ENCODE measurements at places on chromosomes 4 and X.

DNA sequence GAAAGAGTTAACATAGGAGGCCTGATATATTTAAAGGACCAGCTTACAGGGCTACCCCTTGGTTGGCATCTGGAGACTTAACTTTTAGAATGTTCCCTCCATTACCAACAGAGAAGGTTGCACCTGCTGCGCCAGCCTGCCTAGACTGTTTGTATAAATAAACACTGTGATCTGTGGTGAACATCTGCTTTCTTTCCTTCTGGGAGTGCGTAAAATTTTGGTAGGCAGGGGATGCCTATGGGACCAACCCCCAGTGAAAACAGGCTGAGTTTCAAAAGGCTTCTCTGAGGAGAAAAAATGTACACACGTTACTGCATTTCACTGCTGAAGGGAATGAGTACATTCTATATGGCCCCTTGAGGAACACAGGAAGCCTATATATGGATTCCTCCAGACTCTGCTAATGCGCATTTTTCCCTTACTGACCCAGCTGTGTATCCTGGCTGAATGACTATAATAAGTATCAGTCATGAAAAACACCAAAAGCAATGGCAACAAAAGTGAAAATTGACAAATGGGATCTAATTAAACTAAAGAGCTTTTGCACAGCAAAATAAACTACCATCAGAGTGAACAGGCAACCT, 13.8 kb downstream of the CENPC start:
- DNase-seq, result no peak

DNA sequence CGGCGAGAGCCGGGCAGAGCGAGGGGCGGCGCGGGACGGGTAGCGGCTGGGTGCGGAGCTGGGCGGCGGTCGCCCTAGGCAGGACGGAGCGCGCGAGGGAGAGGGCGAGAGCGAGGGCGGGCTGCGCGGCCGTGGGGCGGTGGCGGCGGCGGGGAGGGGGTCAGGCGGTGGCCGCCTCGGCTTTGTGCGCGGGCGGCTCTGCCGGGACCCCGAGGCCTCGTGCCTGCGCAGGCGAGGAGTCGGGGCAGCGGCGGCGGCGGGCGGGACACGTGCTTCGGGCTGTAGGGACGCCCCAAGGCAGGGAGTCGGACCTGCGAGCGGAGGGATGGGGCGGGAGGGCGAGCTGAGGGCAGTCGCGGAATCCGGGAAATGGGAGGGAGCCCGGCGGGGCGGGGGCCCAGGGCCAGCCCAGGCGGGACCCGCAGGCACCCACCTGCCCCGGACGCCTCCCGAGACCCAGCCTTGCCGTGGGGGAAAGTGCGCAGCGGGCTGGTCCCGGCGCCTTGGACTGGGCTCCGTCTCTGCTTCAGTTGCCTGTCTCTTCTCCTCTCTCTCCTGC, 465 bp downstream of the BMPR1B start:
- no peak for DNase-seq

GRCh38 chr4:97104006-97104405, 1039.3 kb downstream of the STPG2 start:
- DNase-seq, result no peak

DNA sequence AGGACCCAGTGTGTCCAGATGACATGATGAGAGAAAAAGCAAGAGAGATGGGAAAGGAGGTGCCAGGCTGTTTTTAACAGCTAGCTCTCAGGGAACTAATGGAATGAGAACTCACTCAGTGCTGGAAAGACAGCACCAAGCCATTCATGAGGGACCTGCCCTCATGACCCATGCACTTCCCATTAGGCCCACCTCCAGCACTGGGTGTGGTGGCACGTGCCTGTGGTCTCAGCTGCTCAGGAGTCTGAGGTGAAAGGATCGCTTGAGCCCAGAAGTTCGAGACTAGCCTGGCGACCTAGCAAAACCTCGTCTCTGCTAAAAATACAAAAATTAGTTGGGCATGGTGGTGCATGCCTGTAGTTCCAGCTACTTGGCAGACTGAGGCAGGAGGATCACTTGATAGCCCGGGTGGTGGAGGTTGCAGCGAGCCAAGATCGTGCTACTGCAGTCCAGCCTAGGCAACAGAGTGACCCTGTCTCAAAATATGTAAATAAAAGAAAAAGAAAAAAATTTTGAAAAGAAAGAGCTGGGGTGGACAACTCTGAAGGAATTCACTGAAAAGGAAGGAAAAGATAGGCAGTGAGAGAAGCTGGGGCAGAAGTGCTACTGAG, 50.9 kb downstream of the FAM193A start:
- no peak for DNase-seq

DNA sequence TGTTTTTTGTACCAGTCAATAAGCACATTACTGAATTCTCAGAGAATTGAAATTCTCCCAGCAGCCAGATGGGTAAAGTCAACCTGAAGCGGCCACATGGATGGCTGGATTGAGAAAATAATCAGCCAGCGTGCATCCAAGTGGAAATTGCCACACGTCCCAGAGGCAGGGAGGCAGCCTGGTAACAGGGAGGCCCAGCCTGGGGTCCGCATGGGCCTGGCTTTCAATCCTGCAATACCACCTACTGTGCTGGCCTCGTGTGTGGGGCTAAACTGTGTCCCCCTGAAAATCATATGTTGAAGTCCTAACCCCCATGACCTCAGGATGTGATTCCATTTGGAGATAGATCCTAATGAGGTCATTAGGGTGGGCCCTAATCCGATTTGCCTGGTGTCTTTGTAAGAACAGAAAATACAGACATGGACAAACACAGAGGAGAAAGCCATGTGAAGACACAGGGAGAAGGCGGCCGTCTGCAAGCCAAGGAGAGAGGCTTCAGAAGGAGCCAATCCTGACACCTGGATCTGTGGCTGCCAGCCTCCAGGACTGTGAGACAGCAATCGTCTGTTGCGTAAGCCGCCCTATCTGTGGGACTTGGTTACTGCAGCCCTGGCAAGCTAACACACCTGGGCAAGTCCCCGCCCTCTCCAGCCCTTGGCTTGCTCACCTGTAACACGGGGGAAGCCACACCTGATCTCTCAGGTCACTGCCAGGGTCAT, 90.3 kb downstream of the JAKMIP1 start:
- no peak for DNase-seq

- DNase-seq, result no peak
These were observed 65.8 kb downstream of the ARHGEF6 start for GRCh38 chrX:136714626-136715599.

- no peak for DNase-seq
These were observed 8.8 kb downstream of the MANBA start for GRCh38 chr4:102751941-102752340.

- DNase-seq, result peak; percentile 78
These were observed 8.2 kb downstream of the ZCCHC4 start for GRCh38 chr4:25320773-25321172.

- no peak for DNase-seq
These were observed 3.5 kb upstream of the CLNK start for GRCh38 chr4:10688022-10688421.

GRCh38 chr4:171924746-171925376, 111.7 kb downstream of the GALNTL6 start:
- DNase-seq, result no peak

DNA sequence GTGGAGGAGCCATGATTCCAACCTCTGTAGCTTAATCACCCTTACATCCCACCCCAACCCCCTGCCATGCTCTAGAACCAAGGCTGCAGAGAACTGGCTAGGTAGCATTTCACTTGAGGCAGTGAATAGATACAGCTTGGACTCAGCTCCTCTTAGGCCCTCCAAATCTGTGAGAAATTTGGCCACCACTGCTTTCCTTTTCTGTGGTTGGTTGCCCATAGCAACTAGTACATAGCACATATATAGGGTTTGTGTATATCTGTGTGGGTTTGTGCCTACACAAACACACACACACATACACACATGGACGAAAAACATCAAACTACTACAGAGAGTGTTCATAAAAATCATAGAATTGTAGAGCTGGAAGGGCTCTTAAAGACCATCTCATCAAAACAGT, 52.0 kb upstream of the CCDC160 start:
- DNase-seq, result no peak

GRCh38 chr4:4613126-4613465, 71.2 kb upstream of the STX18 start:
- DNase-seq, result no peak

- peak; percentile 70 for DNase-seq
These were observed 8.8 kb upstream of the DGAT2L6 start for GRCh38 chrX:70168238-70169188.

- no peak for DNase-seq
These were observed 33.1 kb upstream of the ARHGEF9 start for GRCh38 chrX:63818156-63818555.

- no peak for DNase-seq
These were observed 76.4 kb upstream of the MBNL3 start for GRCh38 chrX:132565273-132565672.

DNA sequence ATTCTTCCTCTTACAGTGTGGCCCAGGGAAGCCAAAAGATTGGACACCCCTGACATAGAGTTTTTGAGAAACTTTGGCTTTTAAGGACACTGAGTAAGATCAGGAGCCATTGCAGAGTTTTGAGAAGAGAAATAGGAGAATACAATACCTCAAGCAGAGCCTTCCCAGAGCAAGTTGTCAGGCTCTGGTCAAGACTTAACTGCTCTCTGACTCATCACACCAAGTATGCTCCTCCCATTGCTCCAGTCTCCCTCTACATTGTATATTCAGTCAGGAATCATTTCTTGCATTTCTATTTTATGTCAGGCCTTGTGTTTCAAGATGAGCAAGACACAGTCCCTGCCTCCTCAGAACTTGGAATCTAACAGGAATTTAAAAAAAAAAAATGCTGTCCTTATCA, 176.4 kb upstream of the FMR1 start:
- DNase-seq, result no peak

DNA sequence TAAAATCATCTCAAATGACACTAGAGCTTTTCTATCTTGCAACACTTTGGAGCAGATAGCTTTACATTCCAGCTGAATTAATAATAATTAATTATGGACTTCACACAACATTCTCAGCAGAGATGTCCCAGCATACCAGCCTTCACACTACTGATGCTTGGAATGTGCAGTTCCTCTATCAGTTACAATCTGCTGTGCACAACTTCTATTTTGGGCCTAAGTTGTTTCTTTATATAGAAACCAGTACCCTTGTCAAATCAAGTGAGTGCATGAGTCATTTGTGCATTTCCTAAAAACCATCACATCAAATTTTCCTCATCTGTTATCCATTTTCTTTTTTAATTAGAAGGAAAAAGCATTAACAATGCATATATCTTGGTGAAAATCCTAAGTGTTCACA, 8.8 kb upstream of the RASL11B start:
- peak; percentile 36 for DNase-seq

GRCh38 chr4:84583876-84584380, 1.0 kb downstream of the CDS1 start:
- DNase-seq, result no peak

DNA sequence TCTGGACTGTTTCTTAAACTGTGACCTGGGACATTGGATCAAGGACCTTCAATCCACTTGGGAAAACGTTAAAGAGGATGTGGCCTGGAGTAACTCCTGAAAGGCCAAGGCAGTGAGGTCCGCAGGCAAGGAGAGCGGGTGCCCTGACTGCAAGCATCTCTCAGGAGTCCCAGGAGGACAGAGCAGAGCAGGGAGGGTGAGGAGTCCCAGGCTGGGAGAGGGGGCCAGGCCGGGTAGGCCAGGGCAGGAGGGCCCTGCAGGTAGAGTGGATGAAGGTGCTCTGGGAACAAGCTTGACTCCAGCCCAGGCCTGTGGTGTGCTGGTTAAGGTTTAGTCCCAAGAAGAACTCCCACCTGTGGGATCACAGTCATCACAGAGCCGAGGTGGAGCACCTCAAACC, 13.8 kb downstream of the PNMA6E start:
- DNase-seq, result no peak

DNA sequence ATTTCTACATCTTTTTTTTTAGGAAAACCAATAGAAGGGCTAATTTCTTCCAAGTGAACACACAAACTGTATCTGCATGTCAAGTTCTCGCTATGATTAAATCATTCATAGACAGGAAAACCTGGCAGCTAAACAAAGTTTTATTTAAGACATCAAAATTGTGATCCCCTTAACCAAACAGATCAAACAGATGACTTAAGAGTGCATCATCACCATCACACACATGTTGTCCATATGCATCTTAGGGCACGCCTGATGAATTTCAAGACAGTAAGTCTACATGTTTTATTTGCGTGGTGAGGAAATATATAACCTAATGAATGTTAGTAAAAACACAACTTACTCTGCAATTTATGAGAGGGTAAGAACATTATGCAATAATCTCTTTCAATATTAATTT, 317.0 kb upstream of the ANXA10 start:
- DNase-seq, result no peak

- DNase-seq, result no peak
These were observed 248.7 kb downstream of the FMR1NB start for GRCh38 chrX:148229801-148230303.

DNA sequence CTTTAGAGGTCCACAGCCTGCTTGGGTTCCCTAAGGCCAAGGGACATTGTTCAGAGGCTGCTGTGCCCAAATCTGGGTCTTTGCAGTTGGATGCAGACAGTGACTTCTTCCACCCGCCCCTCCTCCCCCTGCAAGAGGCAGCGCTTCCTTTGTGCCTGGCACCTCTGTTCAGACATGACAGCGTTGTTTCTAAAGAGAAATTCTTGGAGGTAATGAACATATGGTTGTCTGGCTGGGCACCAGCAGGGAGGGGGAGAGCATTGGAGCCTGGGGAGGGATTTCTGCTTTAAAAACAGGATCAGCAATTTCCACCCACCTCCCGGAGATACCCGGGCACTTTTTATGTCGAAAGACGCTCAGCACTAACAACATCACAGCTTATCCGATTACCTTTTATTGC, 51.5 kb downstream of the PSAPL1 start:
- no peak for DNase-seq

Data from fibroblast of pulmonary artery (primary cell).